SK-N-SH treated with all-trans-retinoic acid at 6 μM for 48 hours (cell line): ENCODE measurements at places on chromosomes 4 and X.
A peak's percentile ranks its signal among the peaks of the same experiment; 100 is the strongest.

DNA sequence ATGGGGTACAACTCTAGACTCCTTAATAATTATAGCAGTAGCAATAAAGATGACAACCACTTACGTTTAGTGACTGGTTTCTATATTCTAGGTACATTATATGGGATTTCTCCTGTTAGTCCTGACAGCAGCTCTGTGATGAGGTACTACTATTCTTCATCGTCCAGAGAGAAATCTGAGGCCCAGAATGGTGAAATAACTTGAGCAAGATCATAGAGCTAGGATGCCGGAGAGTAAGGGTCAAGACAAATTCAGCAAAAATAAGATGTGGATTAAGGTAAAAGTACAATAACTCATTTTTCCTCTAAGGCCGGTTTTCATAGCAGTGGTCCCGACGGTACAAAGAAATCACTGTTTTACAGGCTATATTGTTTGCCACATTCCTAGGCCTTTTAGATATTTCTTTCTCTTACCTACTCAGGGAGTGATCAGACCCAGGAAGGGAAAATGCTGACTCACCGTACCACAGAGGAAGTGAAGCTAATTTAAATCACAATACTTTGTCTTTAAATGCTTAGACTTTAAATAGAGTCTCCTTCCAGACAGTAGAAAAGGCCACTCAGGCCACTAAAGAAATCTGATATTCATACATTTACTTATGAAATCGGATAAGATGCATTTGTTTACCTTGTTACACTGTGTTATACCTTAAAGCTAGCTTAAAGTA, 2023.0 kb upstream of the AGA start:
- ATAC-seq = no peak

DNA sequence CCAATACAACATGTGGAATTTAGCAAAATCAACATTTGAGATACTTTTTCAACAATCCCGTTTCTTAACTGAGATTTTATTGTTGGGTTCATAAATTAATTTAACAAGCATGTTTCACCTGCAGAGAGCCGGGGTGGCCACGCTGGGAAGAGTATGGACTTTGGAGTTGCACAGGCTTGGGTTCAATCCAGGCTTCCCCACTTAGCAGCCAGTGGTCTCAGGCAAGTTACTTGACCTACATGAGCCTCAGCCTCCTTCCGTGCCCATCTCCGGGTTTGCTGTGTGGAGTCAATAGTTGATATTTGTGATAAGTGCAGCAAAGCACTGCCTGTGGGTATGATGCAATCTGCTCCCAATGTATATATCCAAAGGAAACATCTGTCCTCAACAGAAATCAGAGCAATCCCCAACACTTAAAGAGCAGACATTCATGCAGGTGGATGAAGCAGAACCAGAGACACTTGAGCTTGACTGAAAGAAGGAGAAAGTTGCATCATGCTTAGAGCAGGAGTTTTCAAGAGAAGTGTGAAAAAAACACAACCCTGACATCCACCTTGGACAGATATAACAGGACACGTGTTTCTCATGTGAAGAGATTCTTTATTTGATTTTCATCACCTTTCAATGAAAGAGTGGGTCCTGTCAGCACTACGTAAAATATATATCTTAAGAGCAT, 5.1 kb downstream of the CYTL1 start:
- no peak for ATAC-seq

DNA sequence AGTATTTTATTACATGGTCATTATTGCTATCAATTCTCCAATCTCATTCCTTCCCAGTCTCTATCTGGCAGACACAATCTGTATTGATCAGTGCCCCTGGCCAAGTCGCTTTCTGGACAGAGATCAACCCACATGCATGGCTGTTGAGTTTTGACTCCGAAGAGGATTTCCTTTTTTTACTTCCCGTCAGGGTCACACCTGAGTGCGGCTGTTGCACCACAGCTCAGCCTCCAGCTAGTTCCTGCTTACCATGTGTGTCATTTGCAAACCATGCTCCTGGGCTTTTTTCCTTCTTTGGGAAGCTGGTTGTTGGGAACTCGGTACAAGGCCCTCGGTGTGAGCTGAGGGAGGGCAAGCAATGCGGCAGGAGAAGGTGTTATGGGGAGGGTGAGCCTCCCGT, 11.7 kb downstream of the MAGED2 start:
- ATAC-seq = no peak

GRCh38 chr4:155592179-155592937, 74.3 kb upstream of the GUCY1A1 start:
- ATAC-seq = no peak; the same call in 2 of the 3 replicates

DNA sequence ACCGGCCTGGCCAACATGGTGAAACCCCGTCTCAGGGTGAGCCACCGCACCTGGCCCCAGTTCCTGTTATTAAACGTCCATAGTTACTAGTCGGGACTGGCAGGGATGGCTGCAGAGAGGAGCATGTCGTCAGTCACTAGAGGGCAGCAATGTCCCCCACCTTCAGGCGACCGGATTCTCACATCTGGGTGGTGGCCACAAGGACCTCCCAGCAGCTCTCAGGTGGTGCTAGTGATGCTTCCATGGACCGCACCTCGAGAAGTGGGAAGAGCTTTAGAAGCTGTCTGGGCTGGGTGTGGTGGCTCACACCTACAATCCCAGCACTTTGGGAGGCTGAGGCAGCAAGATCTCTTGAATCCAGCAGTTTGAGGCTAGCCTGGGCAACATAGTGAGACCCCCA, 13.3 kb upstream of the IL3RA start:
- peak; percentile 74 for ATAC-seq
